ENCODE measurements at places on chromosomes 4 and X.

GRCh38 chrX:149938881-149939654, 777 bp upstream of the EOLA2 start:
- peak; percentile 66 for DNase-seq

DNA sequence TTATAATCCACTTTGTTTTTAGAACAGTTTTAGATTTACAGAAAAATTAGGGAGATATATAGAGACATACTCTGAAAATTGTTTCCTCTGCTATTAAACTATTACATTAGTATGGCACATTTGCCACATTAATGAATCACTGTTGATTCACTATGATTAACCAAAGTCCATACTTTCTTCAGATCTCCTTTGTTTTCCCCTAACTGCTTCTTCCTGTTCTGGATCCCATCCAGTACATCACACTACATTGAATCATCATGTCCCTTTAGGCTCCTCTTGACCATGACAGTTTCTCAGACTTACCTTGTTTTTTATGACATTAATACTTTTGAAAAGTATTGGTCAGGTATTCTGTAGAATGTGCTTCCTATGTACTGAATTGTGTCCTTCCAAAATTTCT, 109.2 kb upstream of the EDNRA start:
- DNase-seq = no peak

DNA sequence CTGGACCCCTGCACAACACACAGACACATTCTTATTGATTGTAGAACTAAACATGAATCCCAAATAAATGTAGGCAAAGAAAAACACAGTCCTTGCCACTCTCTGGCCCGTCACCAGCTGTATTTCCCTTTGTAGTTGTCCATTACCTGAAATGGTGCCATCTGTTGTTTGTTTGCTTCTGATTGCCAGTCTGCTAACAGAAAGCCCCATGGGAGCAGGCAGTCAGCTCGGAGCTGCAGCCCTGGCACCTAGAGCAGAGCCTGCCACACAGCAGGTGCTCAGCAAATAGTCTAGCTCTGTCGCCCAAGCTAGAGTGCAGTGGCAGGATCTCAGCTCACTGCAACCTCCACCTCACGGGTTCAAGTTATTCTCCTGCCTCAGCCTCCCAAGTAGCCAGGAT, 28.9 kb downstream of the CPLX1 start:
- no peak for DNase-seq

- DNase-seq = no peak
These were observed 71.4 kb downstream of the PDLIM5 start for GRCh38 chr4:94523033-94523580.

All from urothelium cell line (cell line).